ENCODE measurements at places on chromosomes 1 and 21.

GRCh38 chr1:208159555-208160258 is 84.5 kb downstream of the PLXNA2 start:
- DNase-seq: no peak

GRCh38 chr1:169495046-169495775 is 9.5 kb upstream of the SLC19A2 start:
- no peak for DNase-seq

DNA sequence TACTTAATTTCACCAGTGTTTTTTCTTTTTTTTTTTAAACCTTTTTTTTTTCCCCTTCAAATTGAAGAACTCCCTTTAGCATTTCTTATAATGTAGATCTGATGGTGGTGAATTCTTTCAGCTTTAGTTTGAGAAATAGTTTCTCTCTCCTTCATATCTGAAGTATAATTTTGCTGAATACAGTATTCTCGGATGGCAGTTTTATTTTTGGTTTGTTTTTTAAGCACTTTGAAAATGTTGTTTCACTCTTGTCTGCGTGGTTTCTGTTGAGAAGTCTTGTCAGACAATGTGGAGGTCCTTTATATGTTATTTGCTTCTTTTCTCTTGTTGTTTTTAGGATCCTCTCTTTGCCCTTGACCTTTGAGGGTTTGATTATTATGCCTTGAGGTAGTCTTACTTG is 135.1 kb downstream of the RPS6KC1 start:
- DNase-seq: no peak

DNA sequence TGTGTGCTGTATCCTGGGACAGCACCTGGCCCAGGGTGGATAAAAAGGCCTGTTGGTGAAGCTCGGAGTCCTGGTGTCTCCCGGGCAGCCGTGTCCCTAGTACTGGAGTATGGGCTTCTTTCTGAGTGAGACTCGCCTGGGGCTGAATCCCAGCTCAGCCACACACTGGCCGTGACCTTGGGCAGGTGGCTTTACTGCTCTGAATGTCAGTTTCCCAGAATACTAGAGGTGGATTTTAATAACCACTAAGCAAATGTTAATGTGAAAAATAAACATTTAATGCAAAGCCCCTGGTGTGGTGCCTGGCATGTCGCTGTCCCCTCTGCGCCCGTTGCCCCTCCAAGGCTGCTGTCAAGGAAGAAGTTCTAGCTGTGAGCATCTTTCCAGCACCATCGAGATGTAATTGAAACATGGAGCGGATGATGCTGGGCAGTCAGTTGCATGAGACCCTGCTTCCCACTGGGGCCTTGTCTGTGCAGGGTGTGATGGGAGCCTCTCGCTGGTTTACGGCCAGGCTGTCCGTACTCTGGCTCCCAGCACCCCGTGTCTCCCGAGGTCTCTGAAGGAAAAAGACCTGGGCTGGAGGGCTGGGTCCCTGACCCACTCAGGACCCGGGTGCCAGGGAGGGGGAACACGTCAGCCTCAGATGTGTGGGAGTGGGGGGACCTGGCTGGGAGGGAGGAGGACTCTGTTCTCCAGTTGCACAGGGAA is 527.8 kb downstream of the MATN1 start:
- no peak for DNase-seq

- DNase-seq: no peak
Observed at GRCh38 chr1:163876546-163876945, 554.8 kb downstream of the NUF2 start.

- no peak for DNase-seq
Observed at GRCh38 chr1:21139601-21140000, 37.1 kb downstream of the EIF4G3 start.

- no peak for DNase-seq
Observed at GRCh38 chr1:19480282-19480681, 5.1 kb downstream of the CAPZB start.

DNA sequence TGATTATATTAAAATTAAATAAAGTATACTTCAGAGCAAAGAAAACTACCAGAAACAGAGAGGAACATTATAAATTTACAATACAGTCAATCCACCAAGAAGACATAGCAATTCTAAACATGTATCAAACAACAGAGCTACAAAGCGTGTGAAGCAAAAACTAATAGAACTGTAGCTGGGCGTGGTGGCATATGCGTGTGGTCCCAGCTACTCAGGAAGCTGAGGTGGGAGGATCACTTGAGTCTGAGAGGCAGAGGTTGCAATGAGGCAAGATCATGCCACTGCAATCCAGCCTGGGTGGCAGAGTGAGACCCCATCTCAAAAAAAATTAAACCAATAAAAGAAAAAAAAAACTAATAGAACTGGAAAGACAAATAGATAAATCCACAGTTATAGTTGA is 12.3 kb downstream of the CCDC185 start:
- DNase-seq: no peak

DNA sequence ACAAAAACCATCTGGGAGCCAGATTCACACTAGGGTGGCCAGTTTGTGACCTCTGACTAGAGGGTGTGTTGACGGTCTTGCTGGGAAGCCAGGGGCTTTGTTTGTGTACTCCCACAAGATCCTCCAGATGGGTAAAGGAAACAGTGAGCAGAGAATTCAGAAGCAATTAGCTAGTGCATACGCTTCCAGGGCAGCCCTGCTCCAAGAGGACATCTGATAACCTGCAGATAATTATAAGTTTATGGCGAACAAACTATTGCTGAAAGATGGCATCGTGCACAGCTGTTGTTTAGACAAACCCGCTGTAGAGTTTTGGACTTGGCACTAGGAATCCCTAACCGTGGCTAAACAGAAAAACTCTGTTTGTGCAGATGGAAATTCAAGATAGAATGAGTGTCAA is 326.4 kb downstream of the TGFB2 start:
- no peak for DNase-seq

DNA sequence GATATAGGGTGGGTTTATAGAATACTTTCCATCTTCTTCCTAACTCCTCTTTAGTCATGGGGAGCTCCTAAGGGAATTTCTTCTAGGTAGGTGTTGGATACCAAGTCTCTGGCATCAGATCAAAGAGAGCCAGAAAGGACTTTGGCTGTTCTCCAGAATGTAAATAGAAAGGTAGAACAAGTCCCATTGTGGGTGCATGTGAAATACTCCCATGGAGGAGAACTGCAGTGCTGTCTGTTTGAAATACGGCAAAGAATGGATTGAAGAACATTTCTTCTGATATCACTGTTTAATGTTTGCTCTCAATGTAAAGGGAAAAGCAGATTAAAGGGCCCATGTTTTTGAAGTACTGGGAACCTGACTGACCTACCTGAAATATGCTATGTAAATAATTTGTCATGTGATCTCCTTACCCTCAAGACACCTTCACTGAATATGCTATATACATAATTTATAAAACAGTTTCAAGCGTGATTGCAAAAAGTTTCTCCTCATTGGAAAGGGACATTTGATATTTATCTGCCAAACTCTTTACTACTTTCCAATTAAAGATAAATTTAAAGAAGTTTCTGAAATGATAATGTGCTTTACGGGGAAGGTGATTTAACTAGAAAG is 65.9 kb downstream of the LAMC1 start:
- peak; percentile 29 for DNase-seq

GRCh38 chr21:45615145-45615711 is 28.3 kb upstream of the PCBP3 start:
- DNase-seq: peak; percentile 79

- DNase-seq: peak; percentile 59
Observed at GRCh38 chr1:86914998-86915736, 732 bp downstream of the HS2ST1 start.

- DNase-seq: no peak
Observed at GRCh38 chr1:204177133-204177532, 11.0 kb upstream of the REN start.

DNA sequence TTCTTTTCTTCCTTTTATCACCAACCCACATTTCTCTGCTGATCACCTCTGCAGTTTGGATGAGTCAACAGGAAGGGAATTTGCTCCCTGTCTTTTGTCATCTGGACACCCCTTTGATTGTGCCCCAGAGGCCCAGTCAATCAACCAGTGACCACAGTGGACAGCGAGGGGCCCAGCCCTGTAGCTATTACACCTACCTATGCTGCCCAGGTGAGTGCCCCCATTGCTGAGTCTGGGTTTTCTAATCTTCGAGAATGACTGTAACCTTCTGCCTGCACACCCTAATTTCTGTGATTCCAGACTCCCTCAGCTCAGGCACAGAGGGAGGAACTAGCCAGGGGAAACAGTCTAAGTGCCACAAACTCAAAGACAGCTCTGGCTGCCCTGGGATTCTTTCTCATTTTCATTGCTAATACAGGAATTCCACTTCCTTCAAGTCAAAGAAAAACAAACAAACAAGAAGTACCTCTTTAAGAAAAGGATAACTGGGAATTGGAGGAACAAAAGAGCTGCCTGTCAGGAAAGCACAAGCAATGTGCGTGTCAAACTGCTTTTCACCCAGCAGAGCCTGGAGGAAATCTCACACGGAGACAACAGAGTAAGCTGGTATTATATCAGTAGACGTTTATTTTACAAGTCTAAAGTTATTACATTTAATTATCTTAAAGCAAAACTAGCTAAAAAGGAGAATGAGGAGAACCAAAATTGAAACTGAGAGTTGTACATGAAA is 311.1 kb downstream of the AJAP1 start:
- peak; percentile 14 for DNase-seq

DNA sequence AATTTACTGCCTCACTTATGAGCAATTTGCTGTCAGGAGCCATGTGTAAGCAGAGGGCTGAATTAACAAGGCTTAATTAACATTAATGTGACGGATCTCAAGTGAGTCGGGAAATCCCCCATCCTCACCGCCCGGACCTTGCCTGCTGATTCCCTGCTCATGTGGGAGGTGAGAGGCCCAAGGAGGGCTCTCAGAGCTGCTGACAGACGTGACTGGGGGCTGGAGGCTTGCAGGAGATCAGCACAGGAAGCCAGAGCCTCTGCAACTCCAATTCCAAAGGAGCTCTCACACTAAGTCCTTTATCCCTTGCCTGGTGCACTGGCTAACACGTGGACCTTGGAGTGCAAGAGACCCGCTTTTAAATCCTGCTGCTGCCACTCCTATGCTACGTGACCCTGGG is 19.4 kb downstream of the LRP8 start:
- DNase-seq: no peak

- no peak for DNase-seq
Observed at GRCh38 chr1:195193134-195193533, 1415.1 kb downstream of the KCNT2 start.

- DNase-seq: no peak
Observed at GRCh38 chr1:10597492-10598388, 123.0 kb downstream of the PEX14 start.

DNA sequence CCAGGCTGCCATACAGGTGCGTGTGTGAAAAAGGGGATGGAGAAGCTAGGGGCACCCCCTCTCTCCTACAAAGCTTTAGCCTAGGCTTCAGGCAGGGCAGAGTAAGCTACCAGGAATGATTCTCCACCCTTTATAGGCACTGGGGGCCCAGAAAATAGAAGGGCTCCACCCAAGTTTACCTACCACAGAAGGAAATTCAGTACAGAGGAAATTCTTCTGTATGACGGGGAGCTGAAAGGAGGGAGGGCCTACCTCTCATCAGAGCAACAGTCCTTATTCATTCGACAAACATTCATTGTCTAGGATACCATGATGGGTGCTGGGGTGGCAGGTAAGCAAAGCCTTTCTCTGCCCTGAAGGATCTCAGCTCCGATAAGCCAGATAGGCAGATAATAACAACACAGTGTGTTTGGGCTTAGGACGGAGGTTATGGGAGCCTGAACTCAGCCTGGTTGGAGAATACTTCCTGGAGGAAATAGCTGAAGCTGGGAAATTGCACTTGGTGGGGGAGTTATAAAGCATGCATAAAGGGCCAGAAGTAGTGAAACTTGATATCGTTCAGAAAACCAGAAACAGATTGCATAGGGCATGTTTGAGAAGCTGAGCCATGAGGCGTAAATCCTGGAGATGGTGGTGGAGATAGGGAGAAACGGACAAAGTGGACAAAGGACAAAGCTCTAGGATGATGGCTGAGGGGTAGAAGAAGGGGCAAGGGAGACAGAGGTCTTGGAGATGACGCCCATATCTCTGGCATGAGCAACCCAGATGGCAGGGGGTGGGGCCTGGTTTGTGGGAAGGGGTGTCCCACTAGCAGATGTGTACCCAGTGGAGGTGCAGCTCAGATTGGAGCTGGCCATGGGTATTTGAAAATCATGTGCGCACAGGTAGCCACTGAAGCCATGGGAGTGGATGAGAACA is 5.3 kb upstream of the P3R3URF start:
- no peak for DNase-seq

- DNase-seq: no peak
Observed at GRCh38 chr1:232423591-232423990, 206.3 kb downstream of the SIPA1L2 start.

GRCh38 chr1:15410223-15410883 is 665 bp downstream of the EFHD2 start:
- DNase-seq: no peak

DNA sequence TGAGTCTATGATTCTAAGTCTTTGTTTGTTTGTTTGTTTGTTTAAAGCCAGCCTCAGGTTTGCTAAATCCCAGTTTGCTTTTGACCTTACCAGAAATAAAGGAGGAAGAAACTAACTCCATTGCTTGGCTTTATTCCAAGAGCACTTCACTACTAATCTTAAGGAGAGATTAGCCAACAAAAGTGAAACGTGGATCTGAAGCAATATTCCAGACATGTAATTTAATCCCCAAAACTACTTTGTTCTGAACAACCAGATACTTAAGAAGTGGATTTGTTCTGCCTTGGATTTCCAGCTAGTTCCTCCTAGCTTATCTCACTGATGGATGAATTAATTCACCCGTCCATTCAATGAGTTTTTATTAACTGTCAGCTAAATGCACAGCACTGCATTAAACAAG is 15.9 kb upstream of the CEP350 start:
- no peak for DNase-seq

GRCh38 chr1:65421351-65422025 is 1.0 kb downstream of the LEPR start:
- no peak for DNase-seq

DNA sequence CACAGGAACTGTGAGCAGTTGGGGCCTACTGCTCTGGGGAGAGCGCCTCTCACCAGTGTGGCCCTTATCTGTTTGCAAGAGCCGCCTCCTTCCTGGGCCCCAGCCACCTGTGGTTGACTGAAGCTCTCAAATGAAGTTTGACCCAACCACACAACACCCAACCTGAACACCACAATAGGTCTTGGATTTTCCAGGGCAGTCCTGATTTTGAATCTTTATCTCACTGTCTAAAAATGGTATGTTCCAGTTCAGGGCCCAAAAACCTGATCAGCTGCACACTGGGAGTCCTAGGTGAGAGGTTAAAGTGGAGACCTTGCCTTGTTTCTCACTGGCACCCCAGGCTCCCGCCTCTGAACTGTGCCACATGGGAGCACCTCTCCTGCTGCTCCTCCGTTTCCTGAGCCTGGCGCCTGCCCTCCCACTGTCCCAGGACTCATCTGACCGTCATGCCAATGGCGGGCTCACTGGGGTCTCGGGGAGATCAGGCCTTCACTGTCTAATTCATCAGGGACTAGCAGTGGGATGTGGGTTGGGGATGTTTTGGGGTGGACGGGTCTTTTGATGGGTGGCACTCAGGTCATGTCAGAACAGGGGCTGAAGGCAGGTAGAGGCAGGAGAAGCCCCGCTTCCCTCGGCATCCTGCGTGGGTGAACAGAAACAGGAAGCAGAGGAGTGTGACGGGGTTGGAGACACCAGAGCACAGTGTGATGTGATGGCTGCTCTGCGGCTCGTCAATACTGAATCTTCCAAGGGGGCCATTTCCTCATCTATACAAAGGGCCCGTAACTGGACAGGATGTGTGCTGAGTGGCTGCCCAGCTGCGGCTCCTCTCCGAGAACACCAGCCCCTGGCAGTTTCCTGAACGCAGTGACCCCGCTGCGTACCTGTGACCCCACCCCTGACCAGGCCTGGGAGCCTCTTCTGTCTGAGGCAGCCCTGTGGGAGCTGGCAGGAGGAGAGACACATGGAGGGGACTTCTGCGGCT is 59.6 kb upstream of the ITPKB start:
- no peak for DNase-seq

Data from SW480 (cell line).